ENCODE measurements at places on chromosomes 1 and 21.

GRCh38 chr1:23215751-23216449 lies 1.4 kb downstream of the HTR1D start:
- DNase-seq = no peak

GRCh38 chr1:35210321-35211119 lies 17.6 kb upstream of the SFPQ start:
- no peak for DNase-seq

DNA sequence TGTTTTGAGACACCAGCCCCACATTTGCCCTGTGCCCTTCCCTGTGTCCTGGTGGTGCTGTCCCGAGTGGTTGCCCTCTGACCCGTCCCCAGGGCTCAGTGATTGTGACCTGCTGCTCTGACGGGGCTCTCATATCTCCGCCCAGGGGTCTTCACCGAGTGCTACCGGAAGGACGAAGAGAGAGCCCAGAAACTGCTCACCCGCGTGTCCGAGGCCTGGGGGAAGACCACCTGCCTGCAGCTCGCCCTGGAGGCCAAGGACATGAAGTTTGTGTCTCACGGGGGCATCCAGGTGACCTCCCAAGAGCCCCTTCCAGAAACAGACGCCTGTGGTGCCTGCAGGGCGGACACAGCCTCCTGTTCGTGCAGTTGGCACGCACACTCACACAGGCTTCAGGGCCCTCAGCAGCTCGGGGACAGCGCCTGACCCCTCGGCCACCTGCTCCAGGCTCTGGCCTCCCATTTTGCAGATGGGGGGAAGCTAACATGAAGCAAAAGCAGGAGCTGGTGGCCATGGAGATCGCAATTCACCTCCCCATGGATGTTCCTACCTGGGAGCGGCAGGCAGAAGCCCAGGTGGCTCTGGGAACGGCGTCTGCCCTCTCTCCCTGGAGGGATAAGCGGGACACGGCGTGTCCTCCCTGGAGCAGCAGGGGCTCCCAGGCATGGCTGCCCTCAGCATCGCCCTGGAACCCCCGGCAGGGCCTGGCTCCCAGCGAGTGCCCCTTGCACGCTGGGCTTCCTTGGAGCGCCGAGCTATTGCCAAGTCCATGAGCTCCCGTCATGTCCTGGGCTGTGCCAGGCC lies 45.9 kb downstream of the TRPM2 start:
- DNase-seq = no peak

GRCh38 chr1:235979716-235980333 lies 85.1 kb downstream of the NID1 start:
- no peak for DNase-seq

- no peak for DNase-seq
These were observed 601.0 kb downstream of the NUF2 start for GRCh38 chr1:163922743-163923201.

DNA sequence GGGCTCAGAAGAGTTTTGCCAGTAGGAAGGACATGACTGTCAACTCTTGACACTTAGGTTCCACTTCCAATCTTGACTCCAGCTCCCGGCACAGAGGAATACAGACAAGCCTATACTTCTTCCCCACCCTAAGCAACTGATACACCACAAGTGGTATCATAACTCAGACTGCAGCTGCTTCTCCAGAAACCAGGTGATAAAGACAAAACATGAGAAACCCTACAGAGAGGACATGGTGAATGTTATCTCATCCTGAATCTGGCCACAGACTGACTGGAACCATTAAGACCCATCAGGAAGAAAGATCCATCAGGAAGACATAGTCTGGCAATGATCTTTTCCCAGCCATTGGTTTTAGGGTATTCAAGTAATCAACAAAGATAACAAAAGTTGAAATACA lies 13.8 kb downstream of the PAXBP1 start:
- no peak for DNase-seq

DNA sequence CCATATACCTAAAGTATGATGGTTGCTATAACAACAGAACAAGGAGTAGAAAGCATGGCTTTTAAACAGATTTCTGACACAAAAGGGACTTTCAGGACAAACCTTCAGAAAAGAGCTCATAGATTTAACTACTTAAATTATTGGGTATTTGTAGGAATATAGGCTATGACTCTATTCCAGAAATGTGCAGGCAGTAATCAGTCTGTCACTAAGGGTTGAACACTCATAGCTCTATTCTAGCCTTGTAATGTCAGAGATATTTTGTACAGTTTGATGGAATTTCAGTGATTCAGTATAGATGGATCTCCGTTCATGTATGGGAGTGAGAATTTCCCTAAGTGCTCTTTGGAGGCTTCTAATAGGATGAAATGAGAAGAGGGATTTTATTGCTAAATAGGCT lies 82.8 kb downstream of the EXTL2 start:
- DNase-seq = no peak

DNA sequence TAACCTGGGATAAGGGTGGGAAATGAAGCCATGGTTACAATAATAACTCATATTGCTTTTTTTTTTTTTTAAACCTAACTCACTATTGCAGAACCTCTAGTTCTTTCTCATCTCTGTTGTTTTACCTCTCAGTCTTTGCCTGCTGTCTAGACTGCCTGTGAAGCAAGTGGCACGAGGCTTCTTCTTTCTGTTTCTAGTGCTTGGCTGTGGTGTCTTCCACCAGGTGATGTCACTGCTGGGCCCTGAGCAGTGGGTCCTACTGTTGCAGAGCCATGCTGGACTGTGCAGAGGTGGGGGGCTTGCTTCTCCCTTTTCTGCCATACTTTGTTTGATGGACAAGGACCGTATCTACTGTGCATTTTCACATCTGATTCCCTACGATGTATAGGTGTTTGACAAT lies 51.7 kb downstream of the ZNF326 start:
- DNase-seq = no peak

GRCh38 chr1:30190511-30191153 lies 532.8 kb downstream of the MATN1 start:
- DNase-seq = no peak

DNA sequence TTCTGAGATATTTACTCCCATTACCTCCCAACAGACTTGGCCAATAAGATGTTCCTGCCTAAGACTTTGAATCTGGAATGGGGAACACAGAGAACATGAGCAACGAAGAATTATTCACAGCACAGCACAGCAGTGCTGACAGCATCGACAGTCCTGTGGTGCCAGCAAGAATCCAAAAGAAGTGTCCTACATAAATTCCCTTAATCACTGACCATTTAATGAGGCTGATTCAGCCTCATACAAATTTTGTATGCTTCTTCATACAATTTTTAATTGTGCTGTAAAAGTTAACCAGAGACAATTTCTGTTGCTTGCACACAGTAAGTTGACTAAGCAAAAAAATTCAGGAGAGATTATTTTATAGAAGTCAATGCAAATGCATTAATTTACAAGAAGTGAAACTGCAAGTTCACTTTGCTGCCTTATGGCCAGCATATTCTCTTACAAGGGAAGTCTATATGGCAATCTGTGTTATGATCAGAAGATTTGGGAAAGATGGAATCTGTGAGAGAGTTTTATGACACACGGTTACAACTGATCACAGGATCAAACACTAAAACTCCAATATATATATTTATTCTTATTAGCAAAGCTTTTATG lies 855.9 kb downstream of the LTN1 start:
- peak; percentile 39 for DNase-seq

- no peak for DNase-seq
These were observed 26.8 kb upstream of the CNN3 start for GRCh38 chr1:94953746-94954145.

GRCh38 chr21:38293113-38293512 lies 36.3 kb downstream of the KCNJ15 start:
- no peak for DNase-seq

GRCh38 chr1:246690100-246690499 lies 34.1 kb upstream of the SCCPDH start:
- no peak for DNase-seq

- DNase-seq = no peak
These were observed 63.1 kb downstream of the TOR1AIP2 start for GRCh38 chr1:179814546-179814838.

- DNase-seq = no peak
These were observed 14.2 kb downstream of the WDR4 start for GRCh38 chr21:42864815-42865775.

- no peak for DNase-seq
These were observed 63.9 kb downstream of the ADAMTS1 start for GRCh38 chr21:26781331-26781730.

DNA sequence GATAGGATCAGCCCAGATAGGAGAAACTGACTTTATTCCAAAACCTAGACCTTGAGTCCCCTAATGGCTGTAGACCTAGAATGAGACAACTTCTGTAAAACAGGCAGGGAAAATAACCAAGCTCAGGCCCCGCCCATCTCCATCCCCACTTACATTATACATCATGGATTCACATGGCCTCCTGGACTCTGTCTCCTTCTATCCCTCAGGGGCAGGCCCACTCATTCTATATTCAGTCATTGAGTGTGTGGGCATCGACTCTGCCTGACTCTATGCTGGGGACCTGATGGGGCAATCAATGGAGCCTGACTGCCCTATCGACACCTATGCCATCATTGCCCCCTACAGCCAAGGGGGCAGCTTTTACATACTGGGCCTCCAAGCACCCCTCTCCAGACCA lies 6.4 kb downstream of the AVPR1B start:
- DNase-seq = no peak

- DNase-seq = peak; percentile 66
These were observed 120.2 kb downstream of the ETS2 start for GRCh38 chr21:38925923-38926322.

DNA sequence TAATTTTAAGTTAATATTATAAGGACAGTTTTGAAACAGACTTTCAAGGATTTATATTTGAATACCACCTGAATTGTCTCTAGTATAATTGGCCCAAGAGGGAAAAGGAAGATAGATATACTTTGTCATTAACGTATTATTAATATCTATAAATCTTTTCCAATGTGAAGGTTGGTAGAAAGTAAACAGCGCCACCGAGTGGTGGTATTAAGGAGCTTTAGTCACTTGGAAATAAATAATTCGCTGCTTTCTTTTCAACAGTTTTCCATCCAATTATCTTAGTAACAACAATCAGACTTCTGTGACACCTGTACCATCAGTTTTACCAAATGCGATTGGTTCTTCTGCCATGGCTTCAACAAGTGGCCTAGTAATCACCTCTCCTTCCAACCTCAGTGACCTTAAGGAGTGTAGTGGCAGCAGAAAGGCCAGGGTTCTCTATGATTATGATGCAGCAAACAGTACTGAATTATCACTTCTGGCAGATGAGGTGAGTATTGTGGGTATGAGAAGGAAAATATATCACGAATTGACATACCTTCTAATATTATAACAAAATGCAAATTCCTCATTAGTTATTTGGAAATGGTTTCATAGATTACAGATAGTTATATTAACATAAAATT lies 37.7 kb downstream of the SH3GLB1 start:
- DNase-seq = no peak

GRCh38 chr1:64790832-64791487 lies 46.1 kb downstream of the RAVER2 start:
- no peak for DNase-seq

GRCh38 chr21:29240136-29240535 lies 58.6 kb upstream of the BACH1 start:
- no peak for DNase-seq

- no peak for DNase-seq
These were observed 37.4 kb downstream of the LAMC2 start for GRCh38 chr1:183223467-183223866.

- DNase-seq = no peak
These were observed 48.0 kb downstream of the H3-3A start for GRCh38 chr1:226110249-226111097.

- no peak for DNase-seq
These were observed 59.4 kb downstream of the CAPN9 start for GRCh38 chr1:230806552-230806951.

DNA sequence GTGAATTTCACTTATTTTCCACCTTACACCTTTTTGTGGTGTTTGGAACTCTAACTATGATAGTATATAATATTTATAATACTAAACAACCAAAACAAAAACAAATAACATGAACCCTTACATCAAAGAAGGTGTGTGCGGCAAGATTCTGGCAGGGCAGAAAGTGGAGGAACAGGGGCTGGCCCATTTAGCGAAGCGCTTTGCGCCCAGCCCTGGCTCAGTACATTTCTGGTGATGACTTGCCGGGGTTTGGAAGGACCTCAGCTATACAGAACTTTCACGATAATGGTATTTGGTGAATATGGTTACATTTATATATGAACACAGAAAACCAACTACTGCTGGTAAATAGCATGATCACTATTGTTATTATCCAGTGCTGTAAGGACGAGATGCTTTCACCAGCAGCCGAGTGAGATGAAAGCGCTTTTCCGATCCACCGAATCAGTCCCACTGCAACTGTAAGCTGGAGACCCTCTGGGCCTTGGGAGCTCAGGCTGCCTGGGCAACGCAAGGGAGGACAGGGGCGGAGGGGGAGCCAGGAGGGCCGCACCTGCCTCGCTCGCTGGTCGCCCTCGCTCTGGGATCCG lies 63.9 kb downstream of the CD247 start:
- DNase-seq = no peak

DNA sequence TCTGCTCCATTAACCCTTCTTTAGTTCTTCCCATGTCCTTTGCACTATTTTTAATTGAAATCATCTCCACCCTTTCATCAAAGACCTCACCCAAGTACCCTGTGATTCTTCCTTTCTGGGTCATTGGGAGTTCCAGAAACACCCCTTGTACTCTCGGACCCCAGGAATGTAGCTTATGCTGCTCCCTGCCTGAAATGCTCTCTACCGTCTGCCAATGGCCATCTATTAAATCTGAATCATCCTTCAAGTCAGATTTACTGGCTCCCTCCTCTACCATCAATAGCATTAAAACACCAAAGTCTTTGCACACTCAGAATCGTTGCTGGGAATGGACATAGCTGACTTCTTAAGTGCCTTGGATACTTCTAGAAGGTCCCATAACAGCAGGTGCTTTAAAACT lies 73.2 kb upstream of the GADD45A start:
- DNase-seq = no peak

GRCh38 chr1:69814926-69815325 lies 247.2 kb downstream of the LRRC7 start:
- no peak for DNase-seq

GRCh38 chr1:15948595-15949452 lies 27.1 kb downstream of the ZBTB17 start:
- peak; percentile 87 for DNase-seq

DNA sequence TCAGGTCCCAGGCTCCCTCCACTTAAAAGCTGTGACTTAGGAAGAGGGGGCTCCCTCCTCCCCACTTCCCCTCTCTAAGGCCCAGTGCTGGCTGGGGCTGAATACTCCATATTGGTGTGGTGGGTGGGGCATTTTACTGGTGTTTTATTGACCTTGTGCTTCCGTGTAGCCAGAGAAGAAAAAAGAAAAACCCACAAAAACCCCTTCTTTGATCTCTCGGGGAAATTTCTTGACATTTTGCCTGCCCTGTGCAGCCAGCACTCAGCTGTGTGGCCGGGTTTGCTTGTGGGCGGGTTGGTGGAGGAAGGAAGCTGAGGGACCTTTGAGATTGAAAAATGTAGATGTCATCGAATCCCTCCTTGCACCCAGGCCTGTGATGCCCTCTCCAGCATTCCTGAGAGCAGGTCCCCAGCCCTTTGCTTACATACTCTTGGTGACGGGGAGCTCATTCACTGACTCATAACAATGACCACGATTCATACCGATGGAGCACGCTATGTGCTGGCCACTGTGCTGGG lies 24.8 kb downstream of the TNFRSF8 start:
- DNase-seq = no peak

GRCh38 chr1:65193129-65193695 lies 45.2 kb downstream of the AK4 start:
- DNase-seq = no peak
